ENCODE measurements at places on chromosomes 3 and 15. TPM values are rescaled to one million over a fixed set of nuclear protein-coding genes. Genes with fewer than 3 reads are reported as not detected.

RPL39L gene
- 17.5 TPM for total RNA-seq

EPHB1 gene
- 0.50 TPM for total RNA-seq

ARPP21 gene
- total RNA-seq, result not detected

DOCK3 gene
- total RNA-seq, result 0.17 TPM

DNA sequence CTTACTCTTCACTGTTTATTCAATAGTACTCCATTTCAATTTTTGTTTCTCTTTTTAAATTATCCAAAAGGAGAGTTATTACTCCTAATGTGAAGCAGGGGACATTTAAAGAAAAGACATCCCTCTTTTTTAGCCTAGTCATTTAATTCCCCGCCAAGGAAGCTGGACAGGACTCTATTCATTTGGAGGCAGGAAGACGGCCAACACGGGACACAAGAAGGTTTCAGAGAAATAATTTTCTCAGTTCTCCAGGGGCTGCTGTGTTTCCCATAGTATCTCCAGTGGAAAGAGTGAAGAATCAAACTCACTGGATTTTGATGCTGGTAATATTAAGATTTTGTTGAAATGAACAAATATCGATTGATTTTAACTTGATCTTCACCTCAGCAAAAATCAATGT is 833.7 kb downstream of the ROBO2 start:
- H3K4me1 ChIP-seq, result no peaks in the 10 kb centered on the region
- H3K27me3 ChIP-seq, result no peaks in the 10 kb centered on the region
- DNase-seq, result no peak
- no peak overlapping the region for H3K4me3 ChIP-seq

GRCh38 chr3:184241447-184242296 is 7.1 kb downstream of the ALG3 start:
- peak; percentile 30 for DNase-seq
- H3K27me3 ChIP-seq, result no peaks in the 10 kb centered on the region
- H3K4me3 ChIP-seq, result no peak overlapping the region
- no peaks in the 10 kb centered on the region for H3K4me1 ChIP-seq
- peaks cover 11% of the 10 kb centered on the region for H3K36me3 ChIP-seq
- H3K27ac ChIP-seq, result no peak overlapping the region

GRCh38 chr3:23264413-23264812 is 61.3 kb downstream of the UBE2E2 start:
- no peak overlapping the region for H3K4me3 ChIP-seq
- no peaks in the 10 kb centered on the region for H3K27me3 ChIP-seq
- peaks cover 11% of the 10 kb centered on the region for H3K4me1 ChIP-seq
- H3K27ac ChIP-seq, result peak overlapping the region; percentile 21
- no peaks in the 10 kb centered on the region for H3K36me3 ChIP-seq
- DNase-seq, result peak; percentile 57

DNA sequence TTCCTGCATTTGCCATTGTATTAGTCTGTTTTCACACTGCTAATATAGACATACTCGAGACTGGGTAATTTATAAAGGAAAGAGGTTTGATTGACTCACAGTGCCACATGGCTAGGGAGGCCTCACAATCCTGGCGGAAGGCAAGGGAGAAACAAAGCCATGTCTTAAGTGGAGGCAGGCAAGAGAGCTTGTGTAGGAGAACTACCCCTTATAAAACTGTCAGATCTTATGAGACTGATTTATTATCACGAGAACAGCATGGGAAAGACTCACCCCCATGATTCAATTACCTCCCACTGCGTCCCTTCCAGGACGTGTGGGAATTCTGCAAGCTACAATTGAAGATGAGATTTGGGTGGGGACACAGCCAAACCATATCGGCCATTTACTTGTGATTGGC is 27.8 kb downstream of the YEATS2 start:
- no peak overlapping the region for H3K27ac ChIP-seq
- H3K4me1 ChIP-seq, result no peaks in the 10 kb centered on the region
- H3K4me3 ChIP-seq, result no peak overlapping the region
- no peak for DNase-seq

- H3K4me3 ChIP-seq, result no peak overlapping the region
- H3K27me3 ChIP-seq, result no peaks in the 10 kb centered on the region
- no peak for DNase-seq
- H3K27ac ChIP-seq, result no peak overlapping the region
Measured at GRCh38 chr3:63644212-63644797, 8.2 kb upstream of the SNTN start.

- H3K27ac ChIP-seq, result no peak overlapping the region
- no peaks in the 10 kb centered on the region for H3K4me1 ChIP-seq
- no peaks in the 10 kb centered on the region for H3K27me3 ChIP-seq
- H3K4me3 ChIP-seq, result no peak overlapping the region
- peaks cover 17% of the 10 kb centered on the region for H3K36me3 ChIP-seq
- DNase-seq, result peak; percentile 73
Measured at GRCh38 chr15:43769584-43770228, 7.1 kb downstream of the ELL3 start.

DNA sequence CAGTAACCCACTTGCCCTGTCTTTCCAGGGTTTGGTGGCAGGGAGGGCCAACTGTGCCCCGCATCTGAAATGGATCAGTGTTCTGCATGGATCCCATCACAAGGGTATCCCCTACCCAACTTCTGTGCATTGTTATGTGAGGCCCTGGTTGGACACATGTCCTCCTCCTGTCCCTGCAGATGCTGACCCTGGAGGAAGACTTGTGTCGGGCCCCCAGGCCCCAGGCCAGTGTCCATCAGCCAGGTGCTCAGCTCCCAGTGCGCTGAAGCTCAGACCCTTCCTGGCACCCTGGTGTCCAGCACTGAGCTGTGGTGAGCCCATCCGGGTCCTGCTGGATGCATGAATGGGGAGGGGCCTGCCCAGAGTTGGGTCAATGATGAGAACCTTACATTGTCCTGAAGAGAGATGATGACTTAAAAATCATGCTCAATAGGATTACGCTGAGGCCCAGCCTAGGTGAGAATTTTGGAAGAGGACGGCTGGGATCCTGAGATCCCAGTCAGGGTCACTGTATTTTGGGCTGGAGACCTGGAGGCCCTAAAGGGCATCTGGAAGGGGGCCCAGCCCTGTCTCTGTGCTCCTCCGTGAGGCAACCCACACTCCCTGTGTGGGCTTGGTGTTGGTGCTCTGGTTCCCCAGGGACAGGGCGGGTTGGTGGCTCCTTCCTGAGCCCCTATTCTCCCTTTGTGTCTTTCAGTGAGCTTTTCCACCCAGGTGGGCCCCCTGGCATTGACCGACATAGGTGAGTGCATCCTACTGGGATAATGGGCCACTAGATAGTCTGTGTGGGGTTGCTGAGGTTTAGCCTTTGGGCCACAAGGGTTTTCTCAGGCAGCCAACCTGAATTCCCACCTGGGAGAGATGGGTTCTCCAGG is 199.1 kb downstream of the UBE3A start:
- no peaks in the 10 kb centered on the region for H3K36me3 ChIP-seq
- no peak for DNase-seq
- H3K4me1 ChIP-seq, result no peaks in the 10 kb centered on the region
- H3K4me3 ChIP-seq, result no peak overlapping the region

DNA sequence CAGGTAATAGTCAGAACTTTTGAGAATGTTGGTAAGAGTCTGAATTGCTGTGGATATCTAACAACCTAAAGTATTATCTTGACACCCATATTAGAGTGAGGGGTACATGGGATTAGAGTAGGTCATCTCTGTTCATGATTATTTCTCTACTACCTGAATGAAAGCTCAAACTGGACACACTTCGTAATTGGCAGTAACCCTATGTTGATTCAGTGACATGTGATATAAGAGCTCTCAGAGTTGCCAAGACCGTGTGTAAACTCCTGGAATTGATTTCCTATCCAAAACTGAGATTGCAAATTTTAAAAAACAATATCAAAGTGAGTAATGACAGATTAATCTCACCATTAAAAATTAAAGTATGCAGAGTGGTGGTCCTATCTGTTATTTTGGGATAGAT is 214.8 kb upstream of the ARHGEF26 start:
- H3K27ac ChIP-seq, result no peak overlapping the region
- no peak for DNase-seq
- no peaks in the 10 kb centered on the region for H3K4me1 ChIP-seq
- no peaks in the 10 kb centered on the region for H3K27me3 ChIP-seq
- H3K4me3 ChIP-seq, result no peak overlapping the region
- H3K36me3 ChIP-seq, result no peaks in the 10 kb centered on the region

Measured in fibroblast of lung (primary cell).